Kidney (tissue), 22 donors: ENCODE measurements at places on chromosomes 16 and 17. TPM values are rescaled to one million over a fixed set of nuclear protein-coding genes. Genes with fewer than 3 reads are reported as not detected.

GRCh38 chr17:44919885-44920564 lies 4.7 kb upstream of the GFAP start:
- H3K27me3 ChIP-seq, result no peaks in the 10 kb centered on the region
- no peak overlapping the region for H3K4me3 ChIP-seq
- no peaks in the 10 kb centered on the region for H3K36me3 ChIP-seq
- no peaks in the 10 kb centered on the region for H3K4me1 ChIP-seq

- no peaks in the 10 kb centered on the region for H3K27me3 ChIP-seq
- peaks cover 2% of the 10 kb centered on the region for H3K36me3 ChIP-seq
- no peak for DNase-seq
- H3K4me1 ChIP-seq, result peaks cover 18% of the 10 kb centered on the region
- no peak overlapping the region for H3K27ac ChIP-seq
- no peak overlapping the region for H3K4me3 ChIP-seq
Observed at GRCh38 chr16:3641801-3642396, 12.6 kb upstream of the DNASE1 start.

DNA sequence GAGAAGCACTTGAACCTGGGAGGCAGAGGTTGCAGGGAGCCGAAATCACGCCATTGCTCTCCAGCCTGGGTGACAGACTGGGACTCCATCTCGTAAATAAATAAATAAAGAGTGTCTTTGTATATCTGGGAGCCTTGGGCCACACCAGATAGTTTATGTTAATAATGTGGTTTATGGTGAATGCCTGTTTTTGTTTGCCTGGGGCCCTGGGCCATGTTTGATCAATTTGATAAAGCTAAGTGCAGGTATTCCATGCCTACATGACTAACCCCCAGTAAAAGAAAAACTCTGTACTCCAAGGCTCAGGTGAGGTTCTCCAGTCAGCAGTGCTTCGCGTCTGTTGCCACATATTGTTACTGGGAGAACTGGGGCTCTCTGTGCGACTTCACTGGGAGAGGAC lies 15.1 kb downstream of the SCIMP start:
- no peak overlapping the region for H3K4me3 ChIP-seq
- no peaks in the 10 kb centered on the region for H3K36me3 ChIP-seq
- no peak for DNase-seq
- H3K27me3 ChIP-seq, result no peaks in the 10 kb centered on the region
- no peak overlapping the region for H3K27ac ChIP-seq

GRCh38 chr17:47295874-47296255 lies 27.9 kb upstream of the EFCAB13 start:
- H3K27me3 ChIP-seq, result no peaks in the 10 kb centered on the region
- H3K4me3 ChIP-seq, result no peak overlapping the region
- no peak for DNase-seq
- no peaks in the 10 kb centered on the region for H3K4me1 ChIP-seq

GRCh38 chr17:65039336-65039988 lies 17.1 kb downstream of the GNA13 start:
- H3K4me1 ChIP-seq, result peaks cover 33% of the 10 kb centered on the region
- peak overlapping the region; percentile 72 for H3K27ac ChIP-seq
- H3K4me3 ChIP-seq, result no peak overlapping the region
- H3K27me3 ChIP-seq, result no peaks in the 10 kb centered on the region
- H3K36me3 ChIP-seq, result no peaks in the 10 kb centered on the region

AOC2 gene
- total RNA-seq, result 1.2 TPM

GRCh38 chr16:22977294-22977697 lies 163.3 kb downstream of the HS3ST2 start:
- no peaks in the 10 kb centered on the region for H3K4me1 ChIP-seq
- no peak overlapping the region for H3K4me3 ChIP-seq
- H3K27me3 ChIP-seq, result no peaks in the 10 kb centered on the region
- DNase-seq, result no peak
- no peak overlapping the region for H3K27ac ChIP-seq

GRCh38 chr17:55324296-55324978 lies 59.7 kb downstream of the HLF start:
- peaks cover 4% of the 10 kb centered on the region for H3K36me3 ChIP-seq
- H3K27me3 ChIP-seq, result no peaks in the 10 kb centered on the region
- no peak overlapping the region for H3K27ac ChIP-seq
- no peaks in the 10 kb centered on the region for H3K4me1 ChIP-seq
- DNase-seq, result no peak

DNA sequence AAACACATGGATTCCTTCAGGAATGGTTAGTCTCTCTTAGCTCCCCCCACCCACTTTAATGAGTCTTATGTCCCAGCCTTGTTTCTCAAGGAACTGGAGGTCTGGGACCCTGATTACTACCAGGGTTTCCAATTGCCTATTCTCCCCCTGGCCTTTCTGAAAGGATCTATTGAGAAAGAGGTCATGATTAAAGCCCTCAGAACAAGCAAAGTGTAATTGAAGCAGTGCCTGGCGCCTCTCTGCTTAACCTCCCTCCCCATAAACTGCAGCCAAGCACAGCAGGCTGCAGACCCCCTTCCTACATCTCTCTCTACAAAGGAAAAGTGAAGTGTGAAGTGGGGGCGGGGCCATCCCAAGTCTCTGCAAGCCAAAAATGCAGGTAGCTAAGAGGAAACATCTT lies 159.7 kb upstream of the CDH11 start:
- no peak overlapping the region for H3K4me3 ChIP-seq
- H3K4me1 ChIP-seq, result no peaks in the 10 kb centered on the region
- H3K27me3 ChIP-seq, result no peaks in the 10 kb centered on the region
- DNase-seq, result peak; percentile 71
- H3K36me3 ChIP-seq, result no peaks in the 10 kb centered on the region

DNA sequence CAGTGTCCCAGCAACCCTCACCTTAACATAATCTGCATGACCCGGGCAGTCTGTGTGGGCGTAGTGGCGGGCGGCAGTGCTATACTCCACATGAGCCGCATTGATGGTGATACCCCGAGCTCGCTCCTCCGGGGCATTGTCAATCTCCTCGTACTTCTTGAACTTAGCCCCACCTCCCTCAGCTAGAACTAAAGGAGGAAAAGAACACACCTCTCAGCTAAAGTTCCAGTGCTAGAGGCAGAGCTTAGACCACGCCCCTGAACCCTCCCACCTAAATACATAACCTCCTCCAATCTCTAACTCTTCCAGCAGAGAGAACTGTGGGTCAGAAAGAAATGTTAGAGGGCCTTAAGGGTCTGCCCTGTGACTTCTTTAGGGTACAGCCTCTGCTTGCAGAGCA lies 855 bp downstream of the TUFM start:
- H3K4me3 ChIP-seq, result peak overlapping the region; percentile 76
- no peak for DNase-seq
- H3K27ac ChIP-seq, result no peak overlapping the region
- H3K4me1 ChIP-seq, result peaks cover 7% of the 10 kb centered on the region
- peaks cover 20% of the 10 kb centered on the region for H3K36me3 ChIP-seq

- no peaks in the 10 kb centered on the region for H3K4me1 ChIP-seq
- no peak overlapping the region for H3K4me3 ChIP-seq
- DNase-seq, result no peak
- H3K36me3 ChIP-seq, result peaks cover 30% of the 10 kb centered on the region
- no peaks in the 10 kb centered on the region for H3K27me3 ChIP-seq
Observed at GRCh38 chr17:15981646-15982580, 17.6 kb downstream of the ZSWIM7 start.

DNA sequence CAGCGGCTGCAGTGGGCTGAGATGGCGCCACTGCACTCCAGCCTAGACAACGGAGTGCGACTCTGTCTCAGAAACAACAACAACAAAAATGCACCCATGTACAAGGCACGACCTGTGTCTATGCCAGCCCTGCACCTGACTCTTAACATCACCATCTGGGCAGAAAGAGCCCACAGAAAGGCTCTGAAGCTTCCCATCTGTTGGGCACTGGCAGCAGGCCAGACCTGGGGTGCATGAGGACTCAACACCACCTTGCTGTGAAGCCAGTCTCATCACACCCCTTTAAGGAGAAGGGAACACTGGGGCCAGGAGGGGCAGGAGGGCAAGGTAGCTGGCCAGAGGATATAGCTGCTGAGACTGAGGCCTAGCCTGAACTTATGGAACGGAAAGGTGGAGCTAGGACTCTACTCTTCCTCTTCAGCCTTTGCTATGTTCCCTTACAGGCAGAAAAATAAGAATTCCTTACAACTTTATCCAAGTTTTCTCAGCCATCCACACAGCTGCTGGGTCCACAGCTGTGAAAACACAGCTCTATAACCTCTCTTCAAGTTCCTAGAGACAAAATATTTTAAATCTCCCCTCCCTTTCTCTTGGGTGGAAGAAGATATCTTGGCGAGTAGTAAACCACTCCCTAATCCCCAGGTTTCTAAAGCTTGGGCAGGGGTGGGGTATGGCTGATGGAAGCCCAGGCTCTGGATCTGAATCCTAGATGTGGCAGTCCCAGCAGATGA lies 2.8 kb downstream of the ELOB start:
- H3K4me1 ChIP-seq, result no peaks in the 10 kb centered on the region
- H3K36me3 ChIP-seq, result peaks cover 21% of the 10 kb centered on the region
- no peak for DNase-seq
- H3K4me3 ChIP-seq, result no peak overlapping the region
- no peak overlapping the region for H3K27ac ChIP-seq

- H3K4me1 ChIP-seq, result peaks cover 2% of the 10 kb centered on the region
- no peak overlapping the region for H3K27ac ChIP-seq
- no peaks in the 10 kb centered on the region for H3K36me3 ChIP-seq
- DNase-seq, result no peak
- no peaks in the 10 kb centered on the region for H3K27me3 ChIP-seq
Observed at GRCh38 chr17:66455060-66455459, 152.6 kb downstream of the PRKCA start.

CCDC200 gene
- not detected for total RNA-seq
